ENCODE measurements at places on chromosomes 5 and 9. TPM values are rescaled to one million over a fixed set of nuclear protein-coding genes. Genes with fewer than 3 reads are reported as not detected.

Gene C1QTNF2
- 2.5 TPM for total RNA-seq

Gene ZNF879
- total RNA-seq = 4.7 TPM

DNA sequence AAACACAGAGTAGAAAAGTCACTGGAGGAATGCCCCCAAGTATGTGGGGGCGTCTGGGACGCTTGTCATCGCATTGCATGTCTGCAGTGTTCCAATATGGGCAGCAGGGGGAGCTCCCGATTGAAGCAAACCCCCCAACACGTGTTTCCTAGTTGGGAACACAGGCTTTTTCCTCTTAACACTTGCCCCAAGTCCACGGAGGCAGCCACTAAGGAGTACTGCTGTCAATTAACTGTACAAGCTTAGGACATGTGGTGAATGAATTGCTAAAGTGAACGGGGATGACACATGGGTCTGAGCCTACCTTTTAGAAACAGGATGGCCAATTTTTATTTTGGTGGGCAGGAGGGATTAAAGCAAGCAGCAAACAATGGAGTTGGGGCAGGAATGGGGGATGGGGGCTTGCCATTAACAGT, 2.2 kb downstream of the GABRB2 start:
- DNase-seq = peak; percentile 58

Gene GRM6
- not detected for total RNA-seq

Gene GBGT1
- 1.3 TPM for total RNA-seq

Gene CKMT2
- not detected for total RNA-seq

DNA sequence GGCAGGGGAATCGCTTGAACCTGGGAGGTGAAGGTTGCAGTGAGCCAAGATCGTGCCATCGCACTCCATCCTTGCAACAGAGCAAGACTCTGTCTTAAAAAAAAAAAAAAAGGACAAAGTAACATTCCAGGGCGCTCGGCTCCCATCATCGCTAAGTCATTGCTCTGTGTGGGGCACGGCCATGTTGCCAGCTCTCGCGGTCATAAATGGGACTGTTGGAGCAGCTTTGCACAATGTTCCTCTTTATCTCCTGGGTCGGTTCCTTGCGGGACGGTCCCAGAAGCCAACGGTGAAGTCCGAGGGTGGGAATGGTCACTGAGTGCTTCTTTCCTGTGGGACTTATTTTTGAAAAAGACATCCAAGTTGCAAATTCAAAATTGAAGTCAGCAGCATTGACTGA, 65.5 kb downstream of the HMCN2 start:
- DNase-seq = no peak

All from LHCN-M2 (cell line).